PC-3 (cell line): ENCODE measurements at places on chromosomes 5 and 9. TPM values are rescaled to one million over a fixed set of nuclear protein-coding genes. Genes with fewer than 3 reads are reported as not detected.

DNA sequence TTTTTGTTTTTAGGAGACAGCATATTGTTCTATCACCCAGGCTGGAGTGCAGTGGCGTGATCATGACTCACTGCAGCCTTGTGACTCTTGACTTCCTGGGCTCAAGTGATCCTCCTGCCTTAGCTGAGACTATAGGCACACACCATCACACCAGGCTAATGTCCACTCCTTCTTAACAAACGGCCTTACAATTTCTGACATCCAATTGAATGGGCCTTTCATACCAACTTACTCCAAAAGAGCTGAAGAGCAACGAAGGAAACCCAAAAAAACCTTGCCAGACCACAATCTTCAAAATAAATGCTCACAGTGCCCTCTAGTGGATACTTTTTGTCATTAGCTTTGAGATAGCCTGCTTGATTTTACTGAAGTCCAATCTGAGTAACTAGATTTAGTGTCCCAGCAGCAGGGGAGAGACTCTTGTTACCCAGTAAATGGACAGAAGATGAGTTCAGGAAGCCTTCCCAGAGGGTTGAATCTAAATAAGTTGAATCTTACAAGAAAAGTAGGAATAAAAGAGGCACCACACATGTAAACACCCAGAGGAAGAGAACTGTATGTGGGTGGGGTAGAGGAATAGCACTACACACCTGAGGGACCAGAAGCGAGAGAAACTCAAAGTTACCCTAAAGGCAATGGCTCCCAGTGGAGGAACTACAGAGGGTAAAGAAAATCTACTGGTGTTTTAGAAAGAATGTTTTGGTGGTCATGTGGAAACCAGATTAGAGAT, 9.3 kb downstream of the ZNF622 start:
- H3K27me3 ChIP-seq = no peaks in the 10 kb centered on the region
- no peak overlapping the region for H3K4me3 ChIP-seq
- peaks cover 84% of the 10 kb centered on the region for H3K36me3 ChIP-seq

DNA sequence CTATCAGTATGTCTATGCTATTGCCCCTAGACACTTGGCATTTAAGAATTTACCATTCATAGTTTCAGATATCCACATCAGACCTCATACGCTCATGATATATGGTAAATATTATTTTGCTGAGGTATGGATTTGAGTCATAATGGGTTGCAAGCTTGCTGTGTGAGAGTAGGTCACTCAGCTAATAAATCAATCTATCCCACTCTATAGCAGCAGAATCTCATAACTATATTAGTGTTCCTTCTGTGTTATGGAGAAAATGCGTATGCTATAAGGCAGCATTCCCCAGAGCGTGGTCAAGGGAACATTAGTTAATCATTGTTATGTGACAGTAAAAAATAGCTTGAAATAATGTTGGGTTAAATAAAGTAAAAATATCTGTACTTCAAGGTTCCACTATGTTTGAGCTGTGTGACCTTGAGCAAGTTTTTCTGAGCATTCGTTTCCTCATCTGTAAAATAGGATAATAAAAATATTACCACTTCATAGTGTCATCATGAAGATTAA, 7.7 kb downstream of the TRIM32 start:
- H3K27me3 ChIP-seq = no peaks in the 10 kb centered on the region
- DNase-seq = no peak
- H3K36me3 ChIP-seq = peaks cover 15% of the 10 kb centered on the region; the same call in 1 of the 2 replicates
- H3K4me1 ChIP-seq = peaks cover 20% of the 10 kb centered on the region
- H3K4me3 ChIP-seq = no peak overlapping the region
- H3K27ac ChIP-seq = no peak overlapping the region

DNA sequence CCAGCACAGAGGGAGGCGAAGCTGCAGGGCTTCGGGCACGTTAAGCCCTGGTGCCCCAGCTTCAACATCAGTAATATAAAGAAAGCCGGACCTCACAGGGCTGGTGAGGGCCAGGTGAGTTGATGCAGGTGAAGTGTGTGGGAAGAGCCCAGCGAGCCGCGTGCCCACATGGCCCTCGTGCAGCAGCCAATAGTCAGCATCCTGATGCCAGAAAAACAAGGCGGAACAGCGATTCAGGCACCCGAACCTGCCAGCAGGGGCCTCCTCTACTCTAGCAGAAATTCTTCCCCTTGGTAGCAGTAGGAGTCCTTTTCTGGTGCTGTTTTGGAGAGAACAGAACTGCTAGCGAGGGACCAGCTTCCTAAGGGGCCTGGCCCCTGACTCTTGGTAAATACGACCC, 7.8 kb downstream of the MED10 start:
- peaks cover 9% of the 10 kb centered on the region for H3K4me1 ChIP-seq
- H3K27me3 ChIP-seq = no peaks in the 10 kb centered on the region
- no peak overlapping the region for H3K4me3 ChIP-seq
- H3K36me3 ChIP-seq = peaks cover 72% of the 10 kb centered on the region

DNA sequence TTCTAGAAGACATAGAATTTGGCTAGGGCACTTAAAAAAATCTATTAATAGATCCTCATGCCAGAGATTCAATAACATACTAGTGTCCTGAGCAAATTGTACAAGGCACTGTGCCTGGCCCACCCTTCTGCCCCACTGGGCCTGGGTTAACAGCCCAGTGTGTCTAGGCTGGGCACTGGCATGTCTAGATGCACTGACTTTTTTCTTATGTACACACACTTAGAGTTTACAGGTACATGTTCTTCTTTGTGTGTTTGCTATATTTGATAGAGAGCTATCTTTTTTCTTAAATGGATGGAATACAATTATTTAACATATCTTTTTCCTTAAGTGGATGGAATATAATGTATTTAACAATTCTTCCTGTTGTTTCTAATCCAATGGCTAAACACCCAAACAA, 241.5 kb downstream of the AUH start:
- no peak overlapping the region for H3K4me3 ChIP-seq
- no peaks in the 10 kb centered on the region for H3K27me3 ChIP-seq
- H3K36me3 ChIP-seq = no peaks in the 10 kb centered on the region
- DNase-seq = no peak
- H3K4me1 ChIP-seq = peaks cover 23% of the 10 kb centered on the region

GRIA1 gene
- not detected in 2 replicates for total RNA-seq

DNA sequence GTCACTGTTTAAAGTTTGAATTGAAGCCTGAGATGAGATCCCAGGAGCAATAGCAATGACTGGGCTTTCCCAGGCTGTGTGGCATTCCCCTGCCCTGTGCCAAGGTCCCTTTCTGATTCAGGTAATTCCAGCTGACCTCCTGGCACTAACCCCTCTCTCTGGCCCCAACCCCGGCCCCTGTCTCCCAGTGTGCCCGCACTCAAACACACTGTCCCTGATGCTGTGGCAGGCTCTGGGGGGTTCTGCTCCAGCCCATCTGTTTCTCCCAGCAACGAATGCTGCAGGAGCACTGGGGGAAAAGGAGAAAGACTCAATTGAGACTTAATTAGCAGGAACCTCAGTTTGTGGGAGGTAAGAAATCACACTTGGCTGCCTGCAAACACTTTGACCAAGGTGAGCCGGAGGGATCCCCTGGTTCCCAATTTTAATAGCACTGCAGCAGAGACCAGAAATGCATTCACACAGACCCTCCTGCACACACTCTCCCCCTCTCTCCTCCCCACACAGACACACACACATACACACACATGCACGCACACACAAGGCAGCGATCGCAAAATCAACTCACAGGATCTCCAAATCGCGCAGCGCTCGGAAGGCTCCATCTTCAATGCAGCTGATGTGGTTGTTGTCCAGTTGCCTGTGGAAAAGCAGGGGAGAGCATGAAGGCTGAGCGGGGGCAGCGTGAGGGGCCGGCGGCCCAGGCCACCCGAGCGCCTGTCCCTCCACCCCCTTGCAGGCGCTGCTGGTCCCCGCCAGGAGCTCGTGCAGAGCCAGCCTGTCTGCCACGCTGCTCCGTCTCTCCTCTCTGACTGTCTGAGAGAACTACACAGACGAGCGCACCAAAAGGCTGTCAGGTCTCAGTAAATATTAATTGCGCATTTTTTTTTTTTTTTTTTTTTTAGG, 265.1 kb upstream of the PANK3 start:
- no peak overlapping the region for H3K27ac ChIP-seq
- H3K27me3 ChIP-seq = peaks cover 97% of the 10 kb centered on the region
- no peaks in the 10 kb centered on the region for H3K36me3 ChIP-seq

GRCh38 chr5:151110122-151110681, 29.4 kb upstream of the TNIP1 start:
- H3K27me3 ChIP-seq = no peaks in the 10 kb centered on the region
- H3K27ac ChIP-seq = no peak overlapping the region
- no peak overlapping the region for H3K4me3 ChIP-seq
- no peak for DNase-seq
- H3K4me1 ChIP-seq = no peaks in the 10 kb centered on the region

DNA sequence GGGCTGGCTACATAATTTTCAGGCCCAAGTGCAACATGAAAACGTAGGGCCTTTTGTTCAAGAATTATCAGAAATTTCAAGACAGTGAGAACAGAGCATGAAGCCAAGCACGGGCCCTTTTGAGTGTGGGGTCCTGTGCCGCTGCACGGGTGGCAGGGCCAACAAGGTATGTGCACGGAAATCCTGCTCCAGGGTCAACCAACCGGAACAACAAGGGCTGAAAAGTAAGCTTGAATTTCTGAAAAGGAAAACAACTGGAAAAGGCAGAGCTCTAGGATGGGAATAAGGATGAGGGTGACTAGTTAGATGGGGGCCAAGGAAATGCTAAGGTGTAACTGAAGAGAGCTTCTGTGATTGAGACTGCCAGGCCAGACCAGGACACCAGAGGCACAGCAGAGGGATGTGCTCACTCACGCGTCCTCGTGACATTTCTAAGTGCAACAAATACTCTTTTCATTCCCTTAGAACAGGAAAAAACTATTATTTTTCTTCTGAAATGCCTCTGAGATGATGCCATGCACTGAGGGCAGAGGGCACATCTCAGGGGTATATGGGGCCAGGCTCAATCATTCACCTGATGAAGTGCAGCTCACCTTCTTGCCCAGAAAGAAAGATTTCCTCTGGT, 80.6 kb upstream of the LRRTM2 start:
- H3K4me1 ChIP-seq = no peaks in the 10 kb centered on the region
- no peaks in the 10 kb centered on the region for H3K36me3 ChIP-seq
- H3K27me3 ChIP-seq = no peaks in the 10 kb centered on the region

DNA sequence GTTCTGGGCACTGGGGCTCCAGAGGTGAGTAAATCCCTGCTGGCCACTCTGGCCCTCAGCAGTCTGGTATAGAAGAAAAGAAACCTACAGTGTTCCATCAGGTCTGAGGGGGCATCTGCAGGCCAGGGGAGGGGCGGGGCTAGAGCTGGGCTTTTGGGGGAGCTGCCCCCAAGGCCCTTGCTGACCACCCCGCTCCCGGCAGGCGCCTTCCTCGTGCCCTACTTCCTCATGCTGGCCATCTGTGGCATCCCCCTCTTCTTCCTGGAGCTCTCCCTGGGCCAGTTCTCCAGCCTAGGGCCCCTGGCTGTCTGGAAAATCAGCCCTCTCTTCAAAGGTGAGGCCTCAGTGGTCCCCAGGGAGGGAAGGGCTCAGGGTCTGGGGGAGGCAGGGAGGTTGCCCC, 6.7 kb downstream of the SLC6A7 start:
- H3K36me3 ChIP-seq = no peaks in the 10 kb centered on the region
- H3K27me3 ChIP-seq = peaks cover 24% of the 10 kb centered on the region
- no peak overlapping the region for H3K27ac ChIP-seq
- no peaks in the 10 kb centered on the region for H3K4me1 ChIP-seq
- no peak for DNase-seq

PAEP gene
- not detected in 2 replicates for total RNA-seq

C8G gene
- 0.77 TPM in 1 of 2 replicates, not detected in the other for total RNA-seq

MSMP gene
- total RNA-seq = 145 and 149 TPM in 2 replicates

GRCh38 chr5:140567136-140567818, 2.6 kb downstream of the SLC35A4 start:
- no peak overlapping the region for H3K27ac ChIP-seq
- peaks cover 21% of the 10 kb centered on the region for H3K4me1 ChIP-seq
- H3K27me3 ChIP-seq = no peaks in the 10 kb centered on the region
- DNase-seq = no peak
- H3K36me3 ChIP-seq = peaks cover 13% of the 10 kb centered on the region; the same call in 1 of the 2 replicates
- H3K4me3 ChIP-seq = no peak overlapping the region

GRCh38 chr9:70983723-70984295, 137.6 kb downstream of the TRPM3 start:
- H3K27ac ChIP-seq = no peak overlapping the region
- H3K4me3 ChIP-seq = no peak overlapping the region
- DNase-seq = no peak
- no peaks in the 10 kb centered on the region for H3K36me3 ChIP-seq
- no peaks in the 10 kb centered on the region for H3K4me1 ChIP-seq
- H3K27me3 ChIP-seq = no peaks in the 10 kb centered on the region

RAI14 gene
- total RNA-seq = 54.4 and 73.5 TPM in 2 replicates

BAAT gene
- total RNA-seq = 0.07 TPM in 1 of 2 replicates, not detected in the other

GRCh38 chr9:71326360-71326759, 204.9 kb upstream of the TRPM3 start:
- no peaks in the 10 kb centered on the region for H3K36me3 ChIP-seq
- no peak overlapping the region for H3K27ac ChIP-seq
- peaks cover 17% of the 10 kb centered on the region for H3K27me3 ChIP-seq
- peak; percentile 73 for DNase-seq
- peaks cover 4% of the 10 kb centered on the region; the same call in 1 of the 2 replicates for H3K4me1 ChIP-seq

GRCh38 chr9:73515216-73515615, 363.6 kb downstream of the ANXA1 start:
- no peak overlapping the region for H3K27ac ChIP-seq
- H3K4me1 ChIP-seq = no peaks in the 10 kb centered on the region
- H3K4me3 ChIP-seq = no peak overlapping the region
- no peaks in the 10 kb centered on the region for H3K36me3 ChIP-seq
- DNase-seq = peak; percentile 1

- H3K27me3 ChIP-seq = no peaks in the 10 kb centered on the region; the same call in 1 of the 2 replicates
- DNase-seq = no peak
- H3K4me1 ChIP-seq = no peaks in the 10 kb centered on the region
- no peak overlapping the region for H3K4me3 ChIP-seq
Measured at GRCh38 chr5:1873243-1873959, 9.3 kb downstream of the IRX4 start.

GRCh38 chr5:143618141-143618540, 193.8 kb upstream of the HMHB1 start:
- no peaks in the 10 kb centered on the region for H3K36me3 ChIP-seq
- no peaks in the 10 kb centered on the region for H3K4me1 ChIP-seq
- DNase-seq = no peak
- no peak overlapping the region for H3K27ac ChIP-seq
- H3K4me3 ChIP-seq = no peak overlapping the region
- no peaks in the 10 kb centered on the region for H3K27me3 ChIP-seq

- no peaks in the 10 kb centered on the region for H3K27me3 ChIP-seq
- DNase-seq = no peak
- H3K36me3 ChIP-seq = no peaks in the 10 kb centered on the region
Measured at GRCh38 chr5:159759791-159760290, 156.4 kb upstream of the ADRA1B start.

- no peaks in the 10 kb centered on the region for H3K27me3 ChIP-seq
- no peak overlapping the region for H3K4me3 ChIP-seq
- H3K27ac ChIP-seq = no peak overlapping the region
- no peaks in the 10 kb centered on the region for H3K36me3 ChIP-seq
Measured at GRCh38 chr5:143515829-143516228, 112.3 kb upstream of the NR3C1 start.

GRCh38 chr5:97778451-97778850, 595.4 kb upstream of the RIOK2 start:
- H3K4me1 ChIP-seq = no peaks in the 10 kb centered on the region
- H3K27me3 ChIP-seq = no peaks in the 10 kb centered on the region
- no peak for DNase-seq
- H3K36me3 ChIP-seq = no peaks in the 10 kb centered on the region
- no peak overlapping the region for H3K4me3 ChIP-seq
- no peak overlapping the region for H3K27ac ChIP-seq
